Activated CD4-positive, alpha-beta T cell treated with anti-CD3 and anti-CD28 coated beads, Interleukin-2, amount 50 U/mL, for 1 hour (primary cell): ENCODE measurements at places on chromosomes 1 and 21.
A peak's percentile ranks its signal among the peaks of the same experiment; 100 is the strongest.

DNA sequence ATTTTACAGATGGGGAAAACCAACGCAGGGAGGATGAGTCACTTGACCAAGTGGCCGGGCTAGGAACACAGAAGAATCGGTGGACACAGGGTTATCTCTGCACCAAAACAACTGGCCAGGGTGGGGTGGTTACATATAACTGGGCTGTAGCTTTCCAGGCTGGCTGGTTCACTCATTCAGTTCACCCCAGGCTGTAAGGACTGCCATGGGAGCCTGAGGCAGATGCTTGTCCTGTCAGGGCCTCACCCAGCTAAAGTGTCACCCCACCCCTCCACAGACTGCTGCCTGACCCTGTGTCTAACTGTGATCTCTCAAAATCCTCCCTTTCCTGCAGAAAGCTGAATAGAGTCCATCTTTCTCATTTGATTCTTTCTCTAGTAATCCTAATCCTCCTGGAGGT is 387.3 kb downstream of the RYR2 start:
- no peak for DNase-seq

DNA sequence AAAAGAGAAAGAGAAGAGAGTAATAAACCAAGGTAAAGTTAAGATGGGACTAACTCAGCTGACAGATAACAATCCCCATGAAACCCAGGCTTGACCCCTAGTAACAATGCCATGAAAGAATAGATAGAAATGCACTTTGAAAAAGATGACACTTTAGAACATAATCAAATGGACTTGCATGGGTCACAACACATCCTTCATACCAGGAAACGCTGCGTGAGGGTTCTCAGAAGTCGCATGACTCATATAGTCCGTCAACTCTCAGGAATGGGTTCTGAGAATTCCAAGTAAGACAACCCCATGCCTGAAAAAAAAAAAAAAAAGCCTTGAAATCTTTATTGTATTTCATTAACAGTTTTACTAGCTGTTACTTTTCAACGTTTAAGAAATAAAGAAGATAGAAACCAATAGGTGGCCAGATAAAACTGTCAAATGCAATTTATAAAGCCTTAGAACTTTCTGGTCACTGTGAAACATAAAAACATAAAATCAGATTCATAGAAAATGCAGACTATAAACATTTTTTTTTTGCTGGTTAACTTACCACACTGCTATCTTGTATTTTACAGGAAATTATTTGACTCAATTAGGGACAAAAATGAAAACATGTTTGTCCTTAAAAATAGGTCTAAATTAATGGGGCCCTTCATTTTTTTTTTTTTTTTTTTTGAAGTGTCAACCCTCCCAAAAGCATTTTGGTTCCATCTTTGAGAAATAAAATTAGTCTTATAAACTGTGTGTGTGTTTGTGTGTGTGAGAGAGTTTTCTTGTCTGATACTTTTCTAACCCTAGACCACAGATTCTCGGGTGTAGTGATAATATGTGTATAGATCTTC is 202.1 kb downstream of the NCAM2 start:
- DNase-seq, result no peak

GRCh38 chr21:35475009-35475408 is 425.9 kb upstream of the RUNX1 start:
- no peak for DNase-seq

- DNase-seq, result no peak
Observed at GRCh38 chr1:94612525-94613204, 71.1 kb upstream of the F3 start.

DNA sequence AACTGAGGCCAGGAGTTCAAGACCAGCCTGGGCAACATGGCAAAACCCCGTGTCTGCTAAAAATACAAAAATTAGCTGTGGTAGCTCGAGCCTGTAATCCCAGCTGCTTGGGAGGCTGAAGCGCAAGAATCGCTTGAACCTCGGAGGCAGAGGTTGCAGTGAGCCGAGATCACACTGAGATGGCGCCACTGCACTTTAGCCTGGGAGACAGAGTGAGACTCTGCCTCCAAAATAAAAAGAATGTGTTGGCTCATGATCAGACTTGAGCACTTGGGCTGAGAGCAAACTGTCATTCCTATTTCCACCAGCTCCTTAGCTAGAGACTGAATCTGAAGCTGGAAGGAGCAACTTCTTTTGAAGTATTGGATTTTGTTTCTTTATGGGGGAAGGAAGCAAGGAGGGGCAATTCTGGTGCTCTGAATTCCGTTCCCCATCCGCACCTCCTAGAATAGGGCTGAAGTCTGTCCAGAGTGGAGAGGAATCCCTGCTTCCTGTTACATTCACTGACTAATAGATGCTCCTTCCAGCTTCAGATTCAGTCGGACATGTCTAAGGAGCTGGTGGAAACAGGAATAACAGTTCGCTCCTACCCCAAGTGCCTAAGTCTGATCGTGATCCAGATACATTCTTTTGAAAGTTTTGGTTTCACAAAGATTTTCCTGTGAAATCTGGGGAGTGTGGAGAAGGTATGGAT is 3.8 kb downstream of the ZNF672 start:
- DNase-seq, result peak; percentile 45

- DNase-seq, result no peak
Observed at GRCh38 chr1:37630426-37631028, 4.2 kb downstream of the RSPO1 start.

GRCh38 chr1:214075305-214075998 is 87.7 kb downstream of the PROX1 start:
- no peak for DNase-seq

DNA sequence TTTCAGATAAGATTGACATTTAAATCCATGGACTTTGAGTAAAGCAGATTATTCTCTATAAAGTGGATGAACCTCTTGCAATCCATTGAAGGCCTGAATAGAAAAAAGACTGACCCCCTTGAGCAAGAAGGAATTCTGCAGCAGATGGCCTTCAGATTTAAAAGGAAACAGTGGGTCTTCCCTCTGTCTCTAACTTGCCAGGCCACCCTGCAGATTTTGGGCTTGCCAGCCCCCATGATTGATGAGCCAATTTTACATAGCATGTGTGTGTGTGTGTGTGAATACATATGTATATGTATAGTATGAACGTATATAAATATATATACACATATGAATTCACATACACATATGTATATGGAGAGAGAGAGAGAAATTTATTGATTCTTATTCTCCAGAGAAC is 113.4 kb downstream of the GRIK1 start:
- no peak for DNase-seq

GRCh38 chr1:205663286-205663936 is 16.9 kb downstream of the SLC45A3 start:
- no peak for DNase-seq

- DNase-seq, result no peak
Observed at GRCh38 chr1:35633547-35633946, 7.8 kb downstream of the PSMB2 start.

GRCh38 chr1:2474104-2474844 is 1.8 kb upstream of the PLCH2 start:
- DNase-seq, result no peak

GRCh38 chr1:27951396-27951795 is 8.4 kb upstream of the XKR8 start:
- no peak for DNase-seq

GRCh38 chr1:62194651-62195544 is at the start of gene L1TD1:
TSS of gene L1TD1 (plus strand) at chr1:62194849. CDS start at chr1:62206629, 11,780 bp downstream.
- no peak for DNase-seq

GRCh38 chr1:192070213-192070612 is 88.0 kb upstream of the RGS18 start:
- DNase-seq, result no peak

DNA sequence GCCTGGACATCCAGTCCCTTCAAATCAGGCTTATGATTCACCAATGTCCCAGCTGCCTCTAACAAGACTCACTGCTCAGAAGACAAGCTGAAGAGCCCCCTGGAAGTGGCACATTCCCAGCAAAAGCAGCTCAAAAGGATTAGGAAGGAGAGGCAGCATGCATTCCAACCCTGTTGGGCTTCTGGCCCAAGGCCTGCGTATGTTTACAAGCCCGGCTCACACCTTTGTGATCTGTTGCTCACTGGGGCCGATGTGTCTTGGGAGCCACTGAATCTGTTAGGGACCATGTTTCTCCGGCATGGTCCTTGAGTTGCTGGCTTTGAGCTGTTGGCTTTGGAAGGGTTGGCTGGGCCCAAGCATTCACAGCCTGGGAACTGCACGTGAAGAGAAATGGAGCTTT is 81.2 kb upstream of the C1orf174 start:
- DNase-seq, result no peak

GRCh38 chr1:65425697-65426096 is 5.2 kb downstream of the LEPR start:
- no peak for DNase-seq

- no peak for DNase-seq
Observed at GRCh38 chr1:233151861-233152260, 143.7 kb downstream of the PCNX2 start.

DNA sequence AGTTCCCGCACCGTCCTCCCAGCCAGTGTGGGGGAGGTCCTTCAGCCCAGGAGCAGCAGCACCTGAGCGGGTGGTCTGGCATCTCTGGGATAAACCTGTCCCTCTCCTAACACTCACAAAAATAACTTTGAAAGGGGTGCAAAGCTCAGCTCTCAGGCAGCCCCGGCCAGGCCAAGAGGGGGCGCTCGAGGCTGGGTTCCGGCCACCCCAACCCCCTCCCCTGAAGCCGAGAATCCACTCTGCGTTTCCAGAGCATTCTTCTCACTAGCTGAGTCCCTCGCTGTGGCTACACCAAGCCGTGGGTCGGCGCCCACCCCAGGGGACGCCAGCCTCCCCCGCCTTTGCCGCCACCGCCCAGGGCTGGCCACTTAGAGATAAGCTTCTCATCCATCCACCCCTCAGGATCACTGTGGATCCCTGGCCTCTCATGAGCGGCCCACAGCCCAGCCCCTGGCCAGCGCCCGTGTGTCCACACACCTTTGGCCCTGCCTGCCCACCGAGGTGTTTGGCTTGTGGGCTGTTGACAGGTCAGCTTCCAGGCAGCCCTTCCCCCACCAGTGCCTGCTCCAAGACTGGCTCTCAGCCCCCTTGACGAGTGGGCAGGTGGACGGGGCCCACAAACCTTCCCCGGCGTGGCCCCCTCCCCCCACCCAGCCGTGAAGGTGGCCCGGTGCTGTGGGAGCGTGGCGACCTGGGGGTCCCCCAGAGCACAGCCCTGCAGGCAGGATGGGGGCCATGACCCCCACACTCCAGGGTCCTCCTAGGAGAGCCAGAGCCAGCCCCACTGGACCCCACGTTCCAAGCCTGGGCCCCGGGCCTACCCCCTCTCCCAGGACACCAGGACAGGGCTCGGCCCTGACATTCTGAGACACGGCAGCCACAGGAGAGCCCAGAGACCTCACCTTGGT is 1.9 kb downstream of the FTCD start:
- DNase-seq, result peak; percentile 47

DNA sequence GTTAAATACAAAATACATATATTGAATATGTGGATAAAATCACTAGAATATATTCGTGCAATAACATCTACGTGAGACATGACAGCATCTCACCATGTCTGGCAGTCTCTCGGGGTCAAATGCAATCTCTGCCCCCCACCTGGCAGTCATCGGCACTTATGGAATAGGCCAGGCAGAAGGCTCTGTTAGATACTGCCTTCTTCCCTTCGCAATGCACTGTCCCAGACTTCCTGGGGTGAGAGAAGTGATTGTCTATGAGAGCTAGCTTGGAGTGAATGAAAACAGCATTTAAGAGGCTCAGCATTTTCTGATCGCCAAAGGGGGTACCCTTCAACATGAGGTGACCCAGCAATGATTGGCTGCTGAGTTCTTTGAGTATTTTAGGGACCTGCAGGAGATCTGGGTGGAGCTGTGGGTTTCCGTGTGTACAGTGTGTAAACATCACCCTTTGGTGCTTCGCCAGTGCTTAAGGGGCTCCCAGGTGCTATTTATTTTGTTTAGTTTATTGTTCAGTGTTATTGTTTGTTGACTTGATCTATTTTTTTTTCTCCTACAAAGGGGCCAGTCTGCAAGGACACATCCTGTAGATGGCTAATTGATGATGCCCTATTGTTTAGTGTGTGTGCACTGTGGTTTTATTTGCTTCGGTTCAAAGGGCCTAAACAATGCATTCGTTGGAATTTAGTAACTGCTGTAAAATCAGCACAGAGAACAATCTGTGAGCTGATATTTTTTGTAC is 10.2 kb downstream of the ERG start:
- no peak for DNase-seq
